ENCODE measurements at places on chromosomes 4 and X.

GRCh38 chrX:64188901-64189300, 16.6 kb downstream of the AMER1 start:
- no peak for DNase-seq

DNA sequence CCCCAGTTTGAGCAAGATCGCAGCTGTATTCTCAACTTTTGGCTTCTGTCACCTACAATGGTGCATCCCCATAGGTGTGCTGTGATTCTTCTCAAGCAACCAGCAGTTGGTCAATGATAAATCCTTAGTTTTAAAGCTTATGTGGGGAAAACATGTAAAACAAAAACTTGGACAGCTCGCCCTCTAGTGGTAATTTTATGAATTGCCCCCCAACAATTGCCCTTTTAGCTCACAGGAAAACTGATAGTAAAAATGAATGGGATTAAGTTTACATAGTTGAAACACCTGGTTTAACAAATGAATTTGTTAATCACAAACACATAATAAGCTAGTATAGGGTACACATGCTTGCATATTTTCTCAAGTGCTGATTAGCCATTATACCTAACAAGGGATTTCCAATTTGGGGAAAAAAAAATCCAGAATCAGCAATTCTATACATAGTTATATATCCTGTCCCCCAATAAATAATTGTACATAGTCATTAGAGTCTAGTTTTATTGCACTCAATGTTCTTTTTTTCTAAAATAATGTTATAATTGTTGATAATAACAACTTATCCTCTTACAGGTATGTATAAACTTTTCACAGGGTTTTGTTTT, 30.1 kb downstream of the TEX13A start:
- DNase-seq: no peak

- no peak for DNase-seq
Observed at GRCh38 chr4:150152766-150153165, 74.5 kb downstream of the DCLK2 start.

- DNase-seq: no peak
Observed at GRCh38 chr4:87015416-87015815, 80.6 kb downstream of the AFF1 start.

DNA sequence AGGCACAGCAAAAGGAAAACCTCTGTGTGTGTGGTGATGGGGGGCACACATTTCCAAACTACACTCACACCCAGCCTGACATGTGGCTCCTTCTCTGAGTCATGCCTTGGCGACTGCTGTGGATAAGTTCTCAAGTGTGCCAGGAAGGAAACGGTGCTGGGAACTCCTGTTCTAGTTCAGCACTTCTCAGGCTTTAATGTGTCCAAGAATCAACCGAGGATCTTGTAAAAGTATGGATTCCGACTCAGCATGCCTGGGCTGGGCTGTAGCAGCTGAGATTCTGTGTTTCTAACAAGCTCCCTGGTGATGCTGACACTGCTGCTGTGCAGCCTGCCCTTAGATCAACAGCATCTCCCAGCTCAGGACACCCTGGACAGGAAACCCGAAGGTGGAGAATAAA, 20.2 kb downstream of the CLNK start:
- DNase-seq: no peak

GRCh38 chr4:136690360-136690759, 841.9 kb downstream of the PCDH18 start:
- DNase-seq: no peak

DNA sequence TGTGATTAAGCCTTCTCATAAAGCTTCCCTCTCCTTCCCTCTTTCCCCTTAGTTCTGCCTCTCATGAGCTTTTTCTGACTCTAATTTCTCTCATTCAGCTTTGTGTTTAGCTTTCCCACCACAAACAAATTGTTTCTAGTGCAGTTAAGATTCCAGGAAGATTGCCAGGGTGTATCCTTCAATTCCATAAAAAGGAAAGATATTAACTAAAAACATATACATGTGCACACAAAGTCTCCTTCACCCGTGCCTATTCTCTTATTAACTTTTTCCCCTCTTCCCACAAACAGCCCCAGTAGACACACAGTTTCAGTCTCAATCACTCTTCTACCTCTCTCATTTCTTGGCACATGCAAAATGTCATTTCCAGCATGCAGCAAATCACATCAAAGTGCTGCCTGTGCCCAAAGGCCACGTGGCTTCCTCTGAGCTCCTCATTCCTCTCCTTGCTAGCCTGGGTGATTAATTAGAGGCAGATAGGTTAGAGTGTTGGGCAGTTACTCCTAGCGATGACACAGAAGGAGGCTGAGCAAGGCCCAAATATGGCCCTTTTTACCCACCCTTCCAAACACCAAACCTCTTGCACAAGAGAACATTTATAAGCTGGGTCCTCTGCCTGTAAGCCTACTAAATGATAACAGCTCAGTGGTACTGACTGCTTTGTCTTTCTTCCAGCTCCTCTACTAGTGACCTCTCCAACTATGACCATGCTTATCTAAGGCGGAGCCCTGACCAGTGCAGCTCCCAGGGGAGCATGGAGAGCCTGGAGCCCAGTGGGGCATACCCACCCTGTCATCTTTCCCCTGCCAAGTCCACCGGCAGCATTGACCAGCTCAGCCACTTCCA, 159.6 kb downstream of the SOWAHB start:
- DNase-seq: peak; percentile 3

GRCh38 chrX:119677654-119677981, 15.3 kb downstream of the SEPTIN6 start:
- DNase-seq: no peak

GRCh38 chr4:6900181-6900812, 9.3 kb upstream of the TBC1D14 start:
- no peak for DNase-seq

DNA sequence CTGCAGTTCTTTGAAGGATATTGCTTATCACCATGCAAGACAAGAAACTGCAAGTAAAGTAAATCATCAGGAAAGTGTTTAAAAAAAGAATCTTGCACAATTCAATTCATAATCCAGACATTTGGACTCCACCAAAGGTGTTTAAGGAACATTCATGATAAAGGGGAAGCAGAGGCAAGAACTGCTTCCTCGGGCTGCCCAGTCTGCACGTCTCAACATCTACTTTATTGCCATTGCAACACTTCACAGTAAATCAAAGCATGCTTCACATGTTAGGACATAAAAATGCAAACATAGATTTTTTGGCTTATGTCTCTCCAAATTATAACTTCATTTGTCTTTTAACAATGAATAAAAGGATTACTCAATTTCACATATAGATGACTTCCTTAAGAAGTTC, 42.5 kb downstream of the MID1 start:
- peak; percentile 18 for DNase-seq

DNA sequence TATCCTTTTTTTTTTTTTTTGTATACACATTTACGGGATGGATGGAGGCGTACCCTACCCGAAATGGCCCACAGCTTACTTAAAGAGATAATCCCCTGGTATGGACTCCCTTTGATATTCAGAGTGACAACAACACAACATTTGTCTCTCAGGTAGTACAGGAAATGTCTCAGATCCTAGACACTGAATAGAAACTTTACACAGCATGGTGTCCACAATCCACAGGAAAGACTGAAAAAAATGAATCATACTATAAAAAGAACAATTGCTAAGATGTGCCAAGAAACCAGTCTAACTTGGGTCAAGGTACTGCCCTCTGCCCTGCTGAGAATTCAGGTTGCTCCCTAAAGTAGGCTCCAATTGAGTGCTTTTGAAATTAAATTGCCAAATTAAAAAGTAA, 100.8 kb upstream of the LANCL3 start:
- DNase-seq: no peak

DNA sequence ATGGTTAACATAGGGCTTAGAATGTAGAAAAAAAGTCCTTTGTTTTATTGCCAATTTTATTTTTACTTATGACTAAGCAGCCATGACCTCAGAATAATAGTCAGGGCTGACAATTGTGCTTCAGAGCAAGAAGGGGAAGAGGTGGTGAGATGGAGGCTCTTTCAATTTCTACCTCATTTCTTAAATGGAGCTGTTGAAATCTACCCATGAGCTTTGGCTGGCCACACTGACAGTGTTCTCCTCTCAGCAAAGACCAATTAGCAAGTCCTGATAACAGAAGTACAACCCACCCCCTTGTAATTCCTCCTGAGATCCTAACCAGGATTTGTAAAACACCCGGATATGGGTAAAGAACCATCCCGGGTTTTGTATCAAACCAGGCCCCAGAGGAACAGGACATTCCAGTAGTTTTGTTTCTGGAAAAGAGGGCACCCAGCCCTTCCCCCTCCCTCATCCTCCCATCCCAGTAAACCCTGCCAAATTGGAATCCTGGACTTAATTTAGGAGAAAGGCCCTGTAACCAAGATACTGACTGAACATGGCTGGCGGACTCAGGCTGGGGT, at the start of gene HEPH:
TSS of gene HEPH (plus strand) at position 399 of the 563 bp plus-strand sequence. CDS start 6,324 bp downstream, outside the sequence.
- DNase-seq: peak; percentile 89

GRCh38 chr4:171985129-171985528, 171.9 kb downstream of the GALNTL6 start:
- DNase-seq: no peak

DNA sequence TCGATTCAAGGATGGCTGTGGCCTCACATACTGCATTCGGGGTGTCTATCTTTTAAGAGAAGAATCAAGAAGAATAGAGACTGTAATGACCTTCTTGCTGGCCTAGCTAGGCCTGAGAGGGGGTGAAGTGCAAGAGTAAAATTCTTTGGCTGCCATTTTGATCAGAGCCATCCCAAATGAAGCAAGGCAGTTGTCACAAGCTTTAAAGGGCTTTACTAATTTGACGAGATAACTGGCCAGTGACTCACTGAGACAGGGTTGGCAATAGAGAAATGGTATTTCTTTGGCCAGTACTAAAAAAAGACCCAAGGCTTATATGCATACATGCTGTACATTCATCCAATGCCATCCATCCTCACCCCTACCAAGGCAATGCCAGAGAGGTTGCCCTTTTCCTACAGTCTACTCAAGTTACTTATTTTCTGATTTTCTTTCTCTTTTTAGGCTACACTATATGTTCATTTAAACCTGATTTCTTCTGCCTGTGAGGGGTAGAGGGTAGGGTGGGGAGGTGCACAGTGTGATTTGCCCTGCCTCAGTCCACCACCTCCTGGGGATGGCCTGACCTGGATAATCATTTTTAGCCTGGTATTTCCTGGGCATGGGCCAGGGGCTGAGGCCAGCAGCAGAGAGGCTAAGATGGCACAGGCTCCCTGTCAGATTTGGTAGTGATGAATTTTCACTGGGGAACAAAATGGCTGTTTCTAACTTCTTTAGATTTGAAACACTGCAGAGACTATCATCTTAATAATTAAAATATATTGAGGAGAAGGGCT, 32.2 kb downstream of the ATG4A start:
- DNase-seq: no peak

DNA sequence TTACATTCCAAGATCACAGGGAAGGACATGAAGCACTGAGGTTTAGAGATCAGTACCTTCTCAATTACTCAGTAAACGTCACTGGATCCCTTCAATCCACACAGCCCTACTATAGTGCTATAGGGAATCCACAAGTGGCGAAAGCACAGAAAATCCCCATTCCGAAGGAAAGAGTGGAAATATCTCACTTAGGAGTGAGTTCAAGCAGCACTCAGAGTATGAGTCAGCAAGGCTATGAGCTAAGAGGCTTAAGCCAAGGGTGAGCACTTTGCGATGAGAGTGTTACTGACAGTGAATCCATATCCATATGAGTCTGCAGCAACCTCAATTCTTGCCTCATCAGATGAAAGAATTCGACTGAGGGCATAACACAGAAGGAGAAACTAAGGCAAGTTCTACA, 165.1 kb downstream of the VSIG4 start:
- DNase-seq: no peak

GRCh38 chr4:145840162-145840768, 98.4 kb downstream of the ZNF827 start:
- DNase-seq: peak; percentile 26

- no peak for DNase-seq
Observed at GRCh38 chr4:38455092-38455862, 208.7 kb upstream of the KLF3 start.

- DNase-seq: no peak
Observed at GRCh38 chr4:125315576-125316400, 1.0 kb downstream of the FAT4 start.

DNA sequence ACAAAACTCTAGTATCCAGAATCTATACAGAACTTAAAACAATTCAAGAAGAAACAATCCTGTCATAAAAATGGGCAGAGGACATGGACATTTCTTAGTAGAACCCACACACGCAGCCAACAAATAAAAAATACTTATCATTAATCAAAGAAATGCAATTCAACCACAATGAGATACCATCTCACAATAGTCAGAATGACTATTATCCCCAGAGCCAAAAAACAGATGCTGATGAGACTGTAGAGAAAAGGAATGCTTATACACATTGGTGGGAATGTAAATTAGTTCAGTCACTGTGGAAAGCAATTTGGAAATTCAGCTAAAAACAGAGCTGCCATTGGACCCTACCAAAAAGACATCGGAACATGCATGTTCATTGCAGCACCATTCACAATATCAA, 37.9 kb downstream of the RAB40AL start:
- no peak for DNase-seq

- peak; percentile 0 for DNase-seq
Observed at GRCh38 chrX:36898301-36898700, 109.9 kb upstream of the FAM47C start.

DNA sequence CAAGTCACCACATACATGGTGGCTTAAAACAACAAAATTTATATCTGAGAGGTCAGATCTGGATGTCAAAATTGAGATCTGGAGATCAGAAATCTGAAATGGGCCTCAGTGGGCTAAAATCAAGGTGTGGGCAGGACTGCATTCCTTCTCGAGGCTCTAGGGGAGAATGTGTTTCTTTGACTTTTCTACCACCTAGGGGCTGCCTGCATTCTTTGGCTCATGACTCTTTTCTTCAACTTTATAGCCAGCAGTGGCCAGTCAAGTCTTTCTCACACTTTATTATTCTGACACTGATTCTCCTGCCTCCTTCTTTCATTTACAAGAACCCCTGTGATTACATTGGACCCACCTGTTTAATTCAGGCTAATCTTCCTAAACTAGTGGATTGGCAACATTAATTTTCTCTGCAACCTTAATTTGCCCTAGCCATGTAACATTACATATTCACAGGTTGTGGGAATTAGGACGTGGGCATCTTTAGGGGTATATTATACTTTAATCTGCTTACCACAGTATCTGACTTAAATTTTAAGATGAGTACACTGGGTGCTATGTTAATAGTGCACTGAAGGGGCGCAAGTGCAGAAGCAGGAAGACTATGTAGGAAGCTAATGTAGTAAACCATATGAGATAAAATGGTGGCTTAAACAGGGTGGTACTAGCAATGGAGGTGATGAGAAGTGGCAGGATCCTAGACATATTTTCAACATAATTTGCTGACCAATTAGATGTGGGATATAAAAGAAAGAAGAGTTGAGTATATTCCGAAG, 188.0 kb downstream of the SLC4A4 start:
- DNase-seq: no peak

DNA sequence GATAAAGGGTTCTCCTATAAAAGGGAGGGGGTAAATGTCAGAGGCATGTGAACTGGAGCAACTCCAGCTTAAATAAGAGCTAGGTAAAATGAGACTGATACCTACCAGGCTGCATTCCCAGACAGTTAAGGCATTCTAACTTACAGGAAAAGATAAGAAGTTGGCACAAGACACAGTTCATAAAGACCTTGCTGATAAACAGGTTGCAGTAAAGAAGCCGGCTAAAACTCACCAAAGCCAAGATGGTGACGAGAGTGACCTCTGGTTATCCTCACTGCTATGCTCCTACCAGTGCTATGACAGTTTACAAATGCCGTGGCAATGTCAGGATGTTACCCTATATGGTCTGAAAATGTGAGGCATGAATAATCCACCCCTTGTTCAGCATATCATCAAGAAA, 13.1 kb upstream of the SULT1B1 start:
- no peak for DNase-seq

GRCh38 chr4:116016201-116016600, 902.8 kb upstream of the NDST4 start:
- peak; percentile 97 for DNase-seq
